ENCODE measurements at places on chromosomes 13 and 19. TPM values are rescaled to one million over a fixed set of nuclear protein-coding genes. Genes with fewer than 3 reads are reported as not detected.

The CYP4F2 gene
- total RNA-seq = not detected

The CGB8 gene
- not detected for total RNA-seq

The PVR gene
- 87.3 TPM for total RNA-seq

The ZNF66 gene
- 1.5 TPM for total RNA-seq

The LILRA1 gene
- not detected for total RNA-seq

The ZNF682 gene
- 1.2 TPM for total RNA-seq

The ZNF579 gene
- 4.1 TPM for total RNA-seq

The ADM5 gene
- 0.36 TPM for total RNA-seq

The TFDP1 gene
- total RNA-seq = 59.0 TPM

The MEX3D gene
- total RNA-seq = 50.2 TPM

The ZNF681 gene
- total RNA-seq = 0.43 TPM

The ZNF90 gene
- 1.5 TPM for total RNA-seq

The PPP1R15A gene
- 53.2 TPM for total RNA-seq

The COX7A1 gene
- total RNA-seq = 34.2 TPM

The PDX1 gene
- not detected for total RNA-seq

The GPR12 gene
- not detected for total RNA-seq

The GPR18 gene
- total RNA-seq = not detected

The SOX1 gene
- total RNA-seq = not detected

The PRSS57 gene
- total RNA-seq = not detected

The ETHE1 gene
- total RNA-seq = 55.6 TPM

The KIR3DL2 gene
- not detected for total RNA-seq

The SKA3 gene
- total RNA-seq = 0.83 TPM

The ZNF587B gene
- total RNA-seq = 23.4 TPM

The MISP3 gene
- 1.6 TPM for total RNA-seq

The CCDC70 gene
- not detected for total RNA-seq

The CUL4A gene
- total RNA-seq = 140 TPM

The KMT2B gene
- total RNA-seq = 15.1 TPM

The DPF1 gene
- total RNA-seq = 1.0 TPM

The NBEA gene
- 11.4 TPM for total RNA-seq

The SOX21 gene
- total RNA-seq = 0.07 TPM

The FFAR3 gene
- total RNA-seq = not detected

The TNFSF13B gene
- 8.2 TPM for total RNA-seq

The CEACAM8 gene
- not detected for total RNA-seq

The ZNF439 gene
- total RNA-seq = 7.5 TPM

The OXGR1 gene
- total RNA-seq = not detected

The SIGLEC8 gene
- not detected for total RNA-seq

Data from smooth muscle cell of the pulmonary artery (primary cell).